ENCODE measurements at places on chromosomes 7 and 10.

DNA sequence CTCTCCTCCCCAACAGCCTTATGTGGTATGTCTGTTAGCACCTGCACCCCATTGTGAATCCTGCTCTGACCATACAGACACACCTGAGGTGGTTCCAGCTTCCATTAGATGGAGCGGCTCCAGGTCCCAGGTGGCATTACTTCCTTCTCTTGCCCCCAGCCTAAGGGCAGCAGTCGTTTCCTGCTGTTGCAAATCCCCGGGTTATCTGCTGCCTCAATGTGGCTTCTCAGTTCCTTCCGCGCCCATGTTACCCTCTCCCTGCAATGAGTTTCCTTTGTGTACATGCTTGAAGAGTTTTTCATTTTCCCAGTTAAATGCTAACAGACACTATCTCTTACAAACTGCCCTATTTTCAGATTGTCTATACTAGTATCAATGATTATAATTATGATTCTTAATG, 62.8 kb upstream of the PRKCQ start:
- no peak for DNase-seq

- DNase-seq: no peak
Observed at GRCh38 chr10:51569467-51569866, 129.9 kb downstream of the CSTF2T start.

DNA sequence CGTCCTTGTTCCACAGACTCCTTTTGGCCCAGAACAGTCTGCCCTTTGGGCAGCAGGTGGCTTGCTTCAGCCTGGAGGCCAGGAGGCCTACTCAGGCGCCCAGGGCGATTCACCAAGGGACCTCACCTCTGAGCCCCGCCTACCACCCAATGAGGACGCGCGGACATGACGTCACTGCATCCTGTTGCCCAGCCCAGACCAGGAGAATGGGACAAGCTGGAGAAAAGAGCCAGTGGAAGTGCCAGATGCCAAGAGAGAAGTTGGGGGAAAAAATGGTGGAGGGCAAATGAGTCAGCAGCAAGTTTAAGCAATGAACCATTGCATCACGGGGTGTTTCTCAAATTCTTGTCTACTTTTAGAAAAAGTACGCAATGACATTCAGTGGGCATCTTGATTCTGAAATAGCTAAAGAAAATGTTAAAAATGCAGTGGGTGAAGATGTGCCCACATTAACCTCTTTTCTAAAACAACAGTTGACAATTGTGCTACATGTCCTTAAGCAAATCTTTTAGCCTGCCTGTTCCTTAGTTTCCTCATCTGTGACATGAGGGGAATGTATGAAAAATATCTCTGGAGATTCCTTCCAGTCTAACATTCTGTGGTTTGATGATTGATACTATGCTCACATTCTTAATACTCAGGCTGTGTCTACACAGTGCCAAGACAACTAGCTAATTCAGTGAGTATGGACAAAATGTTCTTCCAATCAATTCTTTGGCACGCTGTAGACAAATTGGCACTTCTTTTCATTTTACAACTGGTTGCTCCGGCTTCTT, 23.9 kb upstream of the LEP start:
- DNase-seq: no peak

DNA sequence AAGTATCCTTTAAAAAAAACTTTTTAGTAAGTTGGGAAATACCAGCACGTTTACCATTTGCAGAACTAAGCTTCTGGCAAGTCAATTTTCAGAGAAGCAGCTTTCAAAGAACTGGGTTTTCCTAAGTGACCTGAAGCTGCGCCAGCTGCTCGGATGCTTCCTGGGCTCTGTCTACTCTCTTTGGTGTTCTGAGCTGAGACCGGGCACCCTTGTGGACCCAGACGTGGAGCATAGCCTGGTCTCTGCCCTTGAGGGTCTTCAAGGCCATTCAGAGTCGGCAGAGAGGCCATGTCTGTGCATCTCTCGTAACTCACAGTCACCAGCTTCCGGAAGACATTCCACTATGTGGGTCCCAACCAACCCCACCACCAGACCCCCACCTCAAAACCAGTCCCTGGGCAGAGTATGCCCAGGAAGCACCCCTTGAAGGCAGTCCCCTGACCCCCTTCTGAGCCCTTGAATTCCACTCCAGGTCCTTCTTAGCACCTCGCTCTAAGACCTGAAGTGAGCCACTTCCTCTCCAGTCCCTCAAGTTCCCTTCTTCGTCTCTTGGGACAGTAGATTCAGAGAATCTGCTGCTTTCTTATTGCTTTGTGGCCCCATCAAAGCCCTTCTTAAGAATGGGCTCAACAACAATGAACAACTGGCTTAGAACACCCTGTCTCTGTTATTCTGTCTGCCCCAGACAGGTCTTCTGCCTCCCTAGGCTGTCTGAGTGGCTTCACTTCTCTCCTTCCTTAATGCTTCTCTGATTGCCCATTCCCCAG, 8.5 kb downstream of the CALML5 start:
- no peak for DNase-seq

- no peak for DNase-seq
Observed at GRCh38 chr10:3935933-3936359, 150.9 kb upstream of the KLF6 start.

GRCh38 chr7:41148521-41148951, 554.4 kb downstream of the INHBA start:
- DNase-seq: no peak

GRCh38 chr7:66682350-66683093, 53.8 kb downstream of the KCTD7 start:
- no peak for DNase-seq

DNA sequence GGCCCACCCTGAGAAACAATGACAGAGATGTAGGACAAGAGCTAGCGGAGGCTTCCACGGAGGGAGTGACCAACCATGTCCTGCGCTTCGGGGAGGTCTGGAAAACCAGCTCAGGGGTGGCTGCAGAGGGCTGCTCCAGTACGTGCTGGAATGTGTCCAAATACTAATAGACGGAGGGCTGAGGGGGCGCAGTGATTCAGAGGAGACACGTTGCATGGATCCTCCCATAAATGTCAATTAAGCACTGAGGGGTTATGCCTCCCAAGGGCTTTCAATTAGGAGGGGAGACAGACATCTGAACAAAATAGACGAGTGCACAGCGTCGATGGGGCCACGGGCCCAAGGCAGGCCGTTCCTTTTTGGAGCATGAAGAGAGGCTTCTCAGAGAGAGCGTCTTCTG, 51.0 kb upstream of the NPS start:
- no peak for DNase-seq

DNA sequence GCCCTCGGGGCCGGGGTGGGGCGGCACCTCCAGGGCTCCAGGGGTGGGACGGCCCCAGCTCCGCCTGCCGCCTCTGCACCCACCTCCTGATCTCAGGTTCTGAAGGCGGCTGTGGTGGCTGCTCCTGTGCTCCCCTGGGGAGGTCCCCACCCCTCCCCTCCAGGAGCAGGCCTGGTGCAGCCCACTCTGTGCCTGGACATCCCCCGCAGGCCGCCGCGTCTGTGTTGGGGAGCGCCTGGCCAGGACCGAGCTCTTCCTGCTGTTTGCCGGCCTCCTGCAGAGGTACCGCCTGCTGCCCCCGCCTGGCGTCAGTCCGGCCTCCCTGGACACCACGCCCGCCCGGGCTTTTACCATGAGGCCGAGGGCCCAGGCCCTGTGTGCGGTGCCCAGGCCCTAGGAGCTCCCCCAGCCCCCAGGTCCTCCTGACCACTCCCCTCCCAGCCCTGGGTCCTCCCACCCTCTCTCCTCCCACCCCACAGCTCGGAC, 5.5 kb downstream of the CYP2W1 start:
- no peak for DNase-seq

GRCh38 chr10:119468542-119469324, 73.8 kb downstream of the RGS10 start:
- no peak for DNase-seq

DNA sequence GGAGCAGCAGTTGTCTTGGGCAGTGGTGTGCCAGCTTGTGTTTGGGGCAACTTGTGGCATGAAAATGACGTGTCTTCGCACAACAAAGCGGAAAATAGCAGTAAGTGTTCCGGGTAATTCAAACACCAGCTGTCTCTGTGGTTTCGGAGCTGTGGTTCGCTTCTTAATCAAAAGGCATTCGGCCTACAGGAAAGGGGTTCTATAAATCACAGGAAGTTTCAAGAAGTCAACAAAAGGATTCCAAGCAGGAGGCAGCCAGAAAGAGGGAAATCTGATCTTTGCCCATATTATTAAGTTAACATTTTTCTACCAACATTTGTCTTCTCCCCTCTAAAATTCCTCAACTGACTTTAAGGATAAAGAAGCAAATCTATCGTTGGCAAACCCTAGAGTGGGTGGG, 353.4 kb downstream of the FGFR2 start:
- DNase-seq: no peak

- DNase-seq: no peak
Observed at GRCh38 chr10:31617757-31618156, 298.7 kb downstream of the ZEB1 start.

- no peak for DNase-seq
Observed at GRCh38 chr7:150586068-150586784, 19.0 kb downstream of the GIMAP4 start.

GRCh38 chr10:70272925-70273316, 10.9 kb downstream of the NPFFR1 start:
- DNase-seq: peak; percentile 55

DNA sequence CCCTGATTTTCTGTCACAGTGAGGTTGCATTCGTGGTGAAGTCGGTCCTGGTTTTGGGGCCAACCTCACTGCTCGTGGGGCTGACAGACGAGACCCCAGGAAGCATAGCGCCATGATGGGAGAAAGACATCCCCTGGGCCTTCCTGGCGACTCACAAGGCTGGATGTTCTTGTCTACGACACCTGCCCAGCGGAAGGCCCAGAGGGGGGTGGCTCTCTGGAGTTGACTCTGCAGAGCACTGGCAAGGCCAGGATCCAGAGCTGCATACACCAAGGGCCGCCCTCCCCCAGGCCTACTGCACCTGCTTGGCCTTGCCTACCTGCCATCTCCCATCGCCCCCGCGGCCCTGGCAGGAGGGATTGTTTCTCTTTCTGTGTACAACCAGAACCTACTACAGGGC, 608.9 kb downstream of the PTPRN2 start:
- DNase-seq: no peak

DNA sequence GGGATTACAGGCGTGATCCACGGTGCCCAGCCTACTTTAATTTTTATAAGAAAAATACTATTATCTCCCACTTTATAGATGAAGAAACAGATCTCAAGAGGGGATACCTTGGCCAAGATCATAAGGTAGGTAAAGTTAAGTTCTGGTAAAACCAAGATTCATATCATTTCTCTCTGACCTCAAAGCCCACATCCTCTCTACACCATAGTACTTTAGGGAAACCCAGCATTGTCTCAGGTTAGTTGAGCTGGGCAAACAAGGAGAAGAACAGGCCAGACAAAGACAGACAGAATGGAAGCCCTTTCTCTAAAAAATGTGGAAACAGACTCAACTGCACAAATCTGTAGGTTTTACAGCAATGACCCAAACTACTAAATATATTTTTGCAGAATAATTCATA, 197.7 kb upstream of the FRMD4A start:
- DNase-seq: peak; percentile 40

GRCh38 chr10:72273410-72274212, at the start of gene DDIT4:
TSS of gene DDIT4 (plus strand) at chr10:72273924. CDS start at chr10:72274217, 293 bp downstream.
- peak; percentile 96 for DNase-seq

GRCh38 chr7:22192801-22193200, 164.2 kb downstream of the RAPGEF5 start:
- DNase-seq: no peak

GRCh38 chr7:154836021-154836448, 166.9 kb downstream of the PAXIP1 start:
- DNase-seq: no peak

- no peak for DNase-seq
Observed at GRCh38 chr10:114283091-114283490, 44.0 kb downstream of the VWA2 start.

DNA sequence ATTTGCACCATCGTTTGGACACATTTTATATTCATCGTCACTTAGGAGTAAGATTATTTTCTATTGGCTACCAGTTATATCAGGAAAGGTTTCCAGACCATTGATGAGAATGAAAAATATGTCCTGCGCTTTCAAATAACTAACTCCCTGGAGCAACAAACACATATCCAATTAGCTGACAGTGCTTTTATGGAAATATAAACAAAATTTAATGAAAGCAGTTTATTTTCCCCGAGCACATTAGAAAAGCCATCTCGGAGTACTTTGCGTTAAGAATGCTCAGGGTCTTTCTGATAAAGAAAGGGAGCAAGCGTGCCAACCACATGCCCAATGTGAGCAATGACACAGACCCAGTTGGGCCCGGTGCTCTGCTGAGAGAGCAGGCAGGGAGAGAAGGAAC, 85.1 kb upstream of the ZPBP start:
- DNase-seq: no peak

GRCh38 chr7:7798510-7798909, 80.1 kb upstream of the RPA3 start:
- no peak for DNase-seq

DNA sequence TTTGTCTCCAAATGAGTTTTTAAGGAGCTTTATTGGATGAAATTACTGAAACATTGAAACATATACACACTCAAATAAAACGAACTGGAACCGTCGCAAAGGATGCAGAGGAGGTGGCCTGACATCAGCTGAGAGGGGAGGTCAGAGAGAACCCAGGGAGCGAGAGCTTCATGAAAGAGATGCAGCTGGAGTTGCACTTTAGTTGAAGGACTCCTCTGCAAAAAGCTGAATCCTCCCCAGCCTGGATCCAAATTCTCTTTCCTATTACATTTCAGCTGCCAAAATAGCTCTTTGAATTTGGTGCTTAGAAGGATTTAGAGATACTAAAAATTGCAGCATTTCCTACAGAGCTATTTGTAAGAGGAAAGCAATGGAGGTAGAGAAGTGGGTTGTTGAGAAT, 140.0 kb upstream of the DPP6 start:
- DNase-seq: no peak

DNA sequence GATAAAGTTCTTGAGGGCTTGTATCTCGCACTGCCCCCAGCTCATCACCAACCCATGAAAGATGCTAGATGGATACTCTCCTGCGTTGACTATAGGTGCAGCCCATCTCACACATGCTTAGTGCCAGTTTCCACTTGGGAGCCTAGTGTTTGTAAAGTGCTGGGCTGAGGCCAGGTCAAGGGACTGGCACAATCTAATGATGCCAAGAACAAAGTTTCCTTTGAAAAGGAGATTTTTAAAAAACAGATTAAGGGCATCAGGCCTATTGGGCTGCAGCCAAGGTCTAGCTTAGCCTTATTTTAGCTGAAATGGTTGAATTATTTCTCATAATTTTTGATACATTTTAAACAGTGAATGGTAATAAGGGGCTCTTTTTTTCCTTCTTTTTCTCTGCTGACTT, 259.0 kb downstream of the ADRA2A start:
- no peak for DNase-seq

DNA sequence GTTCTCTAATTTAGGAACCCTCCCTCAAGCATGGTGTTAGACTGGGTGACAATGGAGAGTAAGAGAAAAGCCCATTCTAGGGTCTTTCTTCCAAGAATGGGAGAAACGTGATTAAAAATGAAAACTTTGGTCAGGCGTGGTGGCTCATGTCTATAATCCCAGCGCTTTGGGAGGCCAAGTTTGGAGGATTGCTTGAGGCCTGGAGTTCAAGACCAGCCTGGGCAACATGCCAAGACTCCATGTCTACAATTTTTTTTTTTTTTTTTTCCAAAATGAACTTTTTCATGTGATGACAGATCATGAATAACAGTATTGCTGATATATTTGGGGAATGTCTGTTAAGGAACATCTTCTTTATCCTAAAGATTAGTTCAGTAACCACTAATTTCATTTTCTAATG, 194.6 kb downstream of the MLLT10 start:
- DNase-seq: no peak

GRCh38 chr7:83178066-83178465, 15.4 kb upstream of the PCLO start:
- no peak for DNase-seq

GRCh38 chr10:71816421-71816851, 34.6 kb downstream of the PSAP start:
- no peak for DNase-seq
